Effector memory CD8-positive, alpha-beta T cell (primary cell): ENCODE measurements at places on chromosomes 11 and 22.
A peak's percentile ranks its signal among the peaks of the same experiment; 100 is the strongest.

DNA sequence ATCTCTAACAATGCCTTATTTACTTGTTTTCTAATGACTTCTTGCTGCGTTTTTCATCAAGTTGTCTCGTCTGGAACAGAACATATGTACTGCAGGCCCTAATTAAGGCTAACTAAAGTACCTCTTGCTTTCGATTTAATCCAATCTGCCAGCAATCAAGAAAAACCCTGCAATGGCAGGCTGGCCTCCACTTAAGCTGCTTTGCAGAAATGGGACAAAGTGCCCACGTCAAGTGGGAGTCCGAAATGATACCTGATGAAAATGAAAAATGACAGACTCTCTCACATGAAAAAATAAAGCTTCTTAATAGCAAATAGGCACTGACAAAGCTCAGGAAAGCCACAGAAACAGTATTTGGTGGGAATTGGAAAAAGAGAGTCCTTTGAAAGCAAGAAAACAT lies 1454.7 kb downstream of the FAM181B start:
- DNase-seq = no peak

DNA sequence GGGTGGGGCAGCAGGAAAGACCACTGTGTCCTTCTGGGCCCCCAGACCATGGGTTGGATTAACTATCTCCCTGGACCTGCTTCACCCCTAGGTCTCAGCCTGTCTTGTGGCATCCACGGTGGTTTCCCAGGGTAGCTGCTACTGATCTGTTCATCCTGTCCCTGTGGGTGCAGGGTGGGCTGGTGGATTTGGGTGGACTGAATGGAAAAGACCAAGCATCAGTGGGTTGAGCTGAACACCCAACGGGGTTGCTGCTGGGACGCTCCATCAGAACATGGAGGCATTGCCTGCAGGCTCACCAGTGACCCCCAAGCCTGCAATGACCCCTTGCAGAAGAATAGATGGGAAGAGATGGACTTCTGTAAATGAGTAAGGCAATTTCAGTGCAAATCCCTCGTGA lies 812.1 kb downstream of the TBC1D22A start:
- DNase-seq = no peak

DNA sequence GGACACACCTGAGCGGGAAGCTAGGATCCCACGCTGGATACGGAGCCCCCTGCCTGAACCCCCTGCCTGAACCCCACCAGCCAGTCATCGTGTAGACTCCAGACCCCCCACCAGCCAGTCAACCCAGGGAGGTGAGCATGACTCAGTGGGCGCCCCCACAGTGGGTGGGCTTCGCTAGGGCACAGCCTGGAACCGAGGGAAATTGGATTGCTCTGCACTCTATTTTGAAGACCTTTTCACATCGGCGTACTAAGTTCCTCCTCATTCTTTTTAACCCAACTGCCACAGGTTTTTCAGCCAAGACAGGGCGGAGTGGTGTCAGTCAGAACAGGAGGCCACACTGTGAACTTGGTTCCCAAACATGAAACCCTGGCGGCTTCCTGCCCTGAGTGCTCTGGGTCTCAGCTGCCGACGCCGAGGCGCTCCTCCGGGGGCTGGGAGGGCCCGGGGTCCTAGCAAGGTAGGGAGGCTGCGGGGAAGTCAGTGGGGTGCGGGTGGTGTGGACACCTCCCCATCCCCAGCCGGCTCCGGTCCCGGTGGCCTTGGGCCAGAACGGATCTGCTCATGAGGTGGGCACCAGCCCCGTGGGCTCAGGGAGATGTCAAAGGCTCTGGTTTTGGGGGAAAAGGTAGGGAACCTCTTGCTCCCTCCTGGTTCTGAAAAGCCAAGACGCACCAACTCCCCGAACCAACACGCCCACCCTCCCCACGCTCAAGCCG lies 57.0 kb downstream of the BRD1 start:
- no peak for DNase-seq

- DNase-seq = no peak
Observed at GRCh38 chr11:4466871-4467442, 15.5 kb upstream of the OR52K1 start.

DNA sequence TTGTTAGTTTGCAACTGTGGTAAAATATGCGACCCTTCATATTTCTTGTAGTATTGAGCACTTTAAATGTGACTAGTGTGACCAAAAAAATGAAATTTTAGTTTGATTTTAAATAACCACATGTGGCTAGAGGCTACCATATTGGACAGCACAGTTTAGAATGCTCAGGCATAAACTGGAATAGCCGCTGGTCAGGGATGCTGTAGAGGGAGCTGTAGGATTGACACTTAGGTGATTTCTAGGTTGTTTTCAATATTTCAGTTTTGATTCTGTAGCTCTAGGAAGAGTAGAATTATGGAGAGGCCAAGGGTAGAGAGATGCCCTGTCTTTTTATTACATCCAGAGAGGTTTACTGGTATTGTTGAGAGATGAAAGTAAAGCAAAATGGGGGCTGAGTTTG lies 10.8 kb upstream of the VSIG10L2 start:
- no peak for DNase-seq

DNA sequence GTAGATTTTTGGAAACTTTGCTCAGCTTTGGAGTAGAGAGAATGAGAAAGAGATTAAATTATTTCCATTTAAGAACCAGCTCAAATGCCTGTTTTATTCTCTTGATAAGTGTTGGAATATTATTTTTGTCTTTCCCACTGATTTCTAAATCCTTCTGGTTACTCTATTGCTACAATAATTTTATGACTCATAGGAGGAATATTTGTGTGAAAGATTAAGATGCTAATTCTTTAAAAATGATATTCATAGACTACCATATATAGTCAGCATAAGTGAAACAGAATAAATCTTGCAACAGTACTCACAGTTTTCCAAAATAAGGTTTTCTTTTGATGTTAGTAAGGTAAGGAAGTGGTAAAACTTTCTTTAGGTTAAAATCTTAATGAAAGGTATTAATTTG lies 60.9 kb downstream of the YAP1 start:
- DNase-seq = no peak

GRCh38 chr11:57073128-57073527 lies 84.4 kb downstream of the OR5AK2 start:
- DNase-seq = no peak

GRCh38 chr11:9052316-9052715 lies 39.1 kb downstream of the SCUBE2 start:
- no peak for DNase-seq

GRCh38 chr11:111586388-111586831 lies 15.8 kb upstream of the SIK2 start:
- DNase-seq = peak; percentile 64

DNA sequence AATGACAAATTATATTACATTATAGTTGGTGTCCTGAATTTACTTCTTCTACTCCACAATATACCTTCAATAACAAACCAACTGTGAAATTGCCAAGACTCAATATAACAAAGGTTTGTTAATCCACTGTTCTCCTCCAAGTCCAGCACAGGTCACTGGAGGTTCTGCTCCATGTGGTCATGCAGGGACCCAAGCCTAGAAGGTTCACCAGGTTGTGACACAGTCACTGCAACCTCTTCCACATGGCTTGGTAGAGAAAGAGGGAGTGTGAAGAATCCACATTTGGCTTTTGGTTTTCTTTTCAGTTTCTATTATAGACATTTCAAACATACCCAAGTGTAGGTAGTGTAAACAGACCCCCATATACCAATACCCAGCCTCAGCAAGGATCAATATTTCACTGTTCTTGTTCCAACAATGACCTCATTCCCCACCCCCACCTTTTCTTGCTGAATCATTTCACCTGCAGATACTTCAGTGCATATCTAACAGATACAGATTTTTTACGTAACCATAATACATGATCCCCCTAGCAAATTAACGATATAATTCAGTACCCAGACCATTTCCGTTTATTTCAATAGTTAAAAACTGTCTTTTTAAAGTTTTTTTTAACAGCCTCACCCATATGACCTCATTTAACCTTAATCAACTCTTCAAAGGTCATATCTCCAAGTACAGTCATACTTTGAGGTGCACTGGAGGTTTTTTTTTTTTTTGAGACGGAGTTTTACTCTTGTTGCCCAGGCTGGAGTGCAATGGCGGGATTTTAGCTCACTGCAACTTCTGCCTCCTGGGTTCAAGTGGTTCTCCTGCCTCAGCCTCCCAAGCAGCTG lies 14.1 kb downstream of the FGF19 start:
- DNase-seq = no peak

DNA sequence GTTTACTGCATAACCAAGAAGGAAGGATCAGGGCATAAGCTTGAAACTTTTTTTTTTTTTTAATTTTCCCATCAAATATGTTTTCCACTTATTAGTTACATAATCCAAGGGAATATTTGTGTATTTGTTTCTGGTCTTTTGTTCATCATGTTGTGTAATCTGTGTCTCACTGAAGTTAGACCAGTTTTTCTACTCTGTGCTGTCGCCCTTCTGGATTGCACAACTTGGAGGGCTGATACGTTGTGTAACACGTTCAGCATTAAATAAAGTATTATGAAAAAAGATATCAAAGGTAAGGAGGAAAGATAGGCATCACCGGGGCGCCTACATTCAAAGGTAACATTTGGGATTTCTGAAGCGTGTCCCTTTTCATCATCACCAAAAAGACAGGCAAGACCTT lies 3.3 kb upstream of the E2F8 start:
- no peak for DNase-seq

- DNase-seq = no peak
Observed at GRCh38 chr11:71253794-71254193, 1.4 kb upstream of the SHANK2 start.

DNA sequence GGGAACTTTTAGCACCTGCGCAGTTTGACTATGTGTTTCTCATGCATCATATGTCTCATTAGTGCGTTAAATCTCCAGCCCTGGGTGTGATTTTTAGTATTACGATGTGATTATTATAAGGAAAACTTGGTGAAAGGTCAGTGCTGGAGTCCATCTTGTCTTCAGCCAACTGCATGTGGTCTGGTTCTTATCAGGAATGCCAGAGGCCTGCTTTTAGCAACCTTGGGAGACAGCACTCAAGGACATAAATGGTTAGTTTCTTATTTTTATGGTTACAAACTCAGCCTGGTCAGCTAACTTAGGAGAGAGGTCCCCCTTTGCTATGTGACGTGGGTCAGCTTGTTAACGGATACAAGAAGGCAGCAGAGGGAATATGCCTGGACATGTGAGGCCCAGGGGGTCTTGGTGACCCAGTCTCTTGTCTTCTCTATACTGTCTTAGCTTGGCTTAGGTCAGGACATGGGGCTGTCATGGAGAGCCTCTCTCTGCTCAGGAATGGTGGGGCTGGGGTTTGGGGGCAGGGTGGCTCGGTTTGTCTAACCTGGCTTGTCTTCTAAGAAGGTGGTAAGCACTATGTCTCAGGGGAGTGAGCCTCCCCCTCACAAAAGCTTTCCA lies 21.5 kb downstream of the KCTD21 start:
- DNase-seq = no peak

DNA sequence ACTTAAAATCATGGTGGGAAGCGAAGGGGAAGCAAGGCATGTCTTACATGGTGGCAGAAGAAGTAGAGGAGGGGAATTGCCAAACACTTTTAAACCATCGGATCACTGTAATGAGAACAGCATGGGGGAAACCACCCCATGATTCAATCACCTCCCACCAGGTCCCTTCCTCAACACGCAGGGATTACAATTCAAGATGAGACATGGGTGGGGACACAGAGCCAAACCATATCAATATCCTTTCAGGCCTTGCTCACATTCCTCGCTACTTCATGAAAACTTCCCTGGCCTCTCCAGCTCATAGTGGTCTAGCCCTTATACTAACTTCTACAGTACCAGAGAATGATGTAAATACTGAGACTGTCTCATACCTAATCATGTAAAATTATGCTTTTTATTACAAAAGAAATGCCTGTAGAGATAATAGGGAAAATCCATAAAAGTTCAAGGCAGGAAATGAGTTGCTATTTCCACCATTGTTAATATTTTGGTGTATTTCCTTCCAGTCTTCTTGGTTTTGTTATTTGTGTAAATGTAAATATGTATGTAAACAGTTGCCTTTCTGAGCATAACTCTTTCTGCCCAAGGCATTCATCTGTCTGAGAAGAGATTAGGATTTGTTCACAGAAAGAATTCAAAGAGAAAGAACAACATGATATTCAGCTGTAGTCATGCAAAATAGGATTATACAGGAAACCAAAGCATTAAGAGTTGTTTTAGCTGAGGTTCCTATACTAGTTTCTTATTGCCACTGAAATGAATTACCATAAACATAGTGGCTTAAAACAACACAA lies 104.3 kb upstream of the LDLRAD3 start:
- DNase-seq = no peak

GRCh38 chr22:22810018-22810427 lies 77.6 kb upstream of the IGLL5 start:
- peak; percentile 61 for DNase-seq

DNA sequence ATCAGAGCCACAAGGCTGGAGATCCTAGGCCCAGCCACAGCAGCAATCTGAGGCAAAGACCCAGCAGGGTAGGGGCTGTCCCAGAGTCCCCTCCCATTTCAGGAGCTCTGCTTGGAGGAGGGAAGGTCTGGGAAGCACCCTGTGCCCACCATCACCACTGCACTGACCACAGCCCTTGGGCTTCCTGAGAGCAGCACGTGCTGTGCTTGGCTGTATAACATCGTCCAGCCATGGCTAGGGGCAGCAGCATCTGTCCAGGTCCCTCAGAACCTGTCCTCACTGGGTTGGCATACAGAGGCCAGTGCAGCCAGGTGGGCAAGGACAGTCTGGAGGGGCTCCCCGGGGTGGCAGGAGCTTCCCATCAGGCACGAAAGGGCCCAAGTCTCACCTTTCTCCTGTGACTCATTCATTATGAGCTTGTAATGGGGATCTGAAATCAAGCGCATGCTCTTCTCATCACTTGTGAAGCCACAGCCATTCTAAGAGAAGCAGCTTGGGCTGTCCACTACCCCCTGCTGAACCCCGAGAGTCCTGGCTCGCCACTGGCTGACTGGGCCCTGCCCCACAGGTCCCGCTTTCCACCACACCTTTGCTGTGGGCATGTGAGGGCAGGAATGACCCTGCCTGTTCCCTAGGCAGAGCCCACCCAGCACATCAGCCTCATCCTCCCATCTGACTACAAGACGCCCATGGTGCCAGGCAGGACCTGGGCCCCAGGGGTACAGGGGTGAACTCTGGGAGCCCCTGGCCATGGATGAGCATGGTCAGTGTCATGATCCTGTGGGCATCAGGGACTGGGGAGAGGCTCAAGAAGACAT lies 83.3 kb downstream of the MED15 start:
- no peak for DNase-seq
